ENCODE measurements at places on chromosomes 7 and 10.

DNA sequence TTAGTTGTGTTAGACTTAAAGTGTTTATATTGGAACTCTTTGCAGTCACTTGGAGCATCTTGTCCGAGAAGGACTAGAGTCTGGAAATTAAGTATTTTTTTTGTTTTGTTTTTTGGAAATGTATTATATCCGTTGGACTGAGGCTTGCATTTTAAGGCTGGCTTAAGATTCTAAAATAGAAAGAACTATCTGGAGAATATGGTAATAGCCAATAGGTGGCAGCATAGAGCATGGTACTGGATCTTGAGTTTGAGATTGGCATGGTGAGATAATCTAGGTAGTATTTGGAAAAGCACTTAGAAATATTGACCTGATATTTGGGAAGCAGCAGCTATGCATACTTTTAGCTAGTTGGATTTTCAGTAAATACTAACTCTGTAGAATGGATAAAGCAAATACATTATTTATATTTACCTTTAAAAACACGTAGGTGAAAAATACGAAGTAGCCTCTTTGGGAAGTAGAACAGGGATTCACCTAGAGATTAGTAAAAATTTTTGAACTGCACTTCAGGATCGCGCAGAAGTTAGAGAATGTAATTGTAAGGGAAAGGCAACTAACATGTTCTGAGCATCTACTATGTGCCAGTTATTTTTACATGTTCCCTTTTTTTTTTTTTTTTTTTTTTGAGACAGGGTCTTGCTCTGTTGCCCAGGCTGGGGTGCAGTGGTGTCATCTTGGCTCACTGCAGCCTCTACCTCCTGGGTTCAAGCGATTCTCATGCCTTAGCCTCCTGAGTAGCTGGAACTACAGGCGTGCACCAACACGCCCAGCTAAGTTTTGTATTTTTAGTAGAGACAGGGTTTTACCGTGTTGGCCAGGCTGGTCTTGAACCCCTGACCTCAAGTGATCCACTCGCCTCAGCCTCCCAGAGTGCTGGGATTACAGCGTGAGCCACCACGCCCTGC, 78.6 kb downstream of the LCOR start:
- DNase-seq = no peak

- no peak for DNase-seq
Measured at GRCh38 chr7:1950452-1951158, 280.5 kb downstream of the ELFN1 start.

- DNase-seq = no peak
Measured at GRCh38 chr10:57654856-57655255, 612.8 kb downstream of the IPMK start.

- DNase-seq = no peak
Measured at GRCh38 chr7:156759143-156759542, 118.6 kb downstream of the RNF32 start.

GRCh38 chr10:129048513-129048912, 418.5 kb upstream of the MGMT start:
- no peak for DNase-seq
